Neural progenitor cell (in vitro differentiated cells): ENCODE measurements at places on chromosomes 5 and 9.

DNA sequence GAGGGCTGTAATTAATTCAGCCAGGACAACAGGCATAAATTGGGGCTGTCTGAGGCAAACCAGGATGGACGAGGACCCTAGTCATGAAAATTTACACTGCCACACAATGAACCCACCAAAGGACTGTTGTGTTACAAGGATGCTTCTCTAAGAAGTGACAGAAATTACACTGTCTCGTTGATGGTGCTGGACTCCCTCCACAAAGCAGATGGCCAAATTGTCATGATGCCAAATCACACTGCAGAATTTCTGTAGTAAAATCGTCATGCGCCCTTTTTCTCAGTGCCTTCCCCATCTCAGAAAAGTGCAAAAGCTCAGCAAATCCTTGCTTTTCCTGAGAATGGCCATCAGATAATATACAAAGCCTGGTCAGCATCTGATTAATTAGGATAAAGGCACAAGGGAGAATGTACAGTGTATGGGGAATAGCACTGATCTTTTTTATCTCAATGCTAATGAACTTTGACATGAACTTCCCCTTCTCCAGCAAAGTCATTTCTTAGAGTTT lies 545.8 kb downstream of the CSNK1G3 start:
- DNase-seq: no peak

DNA sequence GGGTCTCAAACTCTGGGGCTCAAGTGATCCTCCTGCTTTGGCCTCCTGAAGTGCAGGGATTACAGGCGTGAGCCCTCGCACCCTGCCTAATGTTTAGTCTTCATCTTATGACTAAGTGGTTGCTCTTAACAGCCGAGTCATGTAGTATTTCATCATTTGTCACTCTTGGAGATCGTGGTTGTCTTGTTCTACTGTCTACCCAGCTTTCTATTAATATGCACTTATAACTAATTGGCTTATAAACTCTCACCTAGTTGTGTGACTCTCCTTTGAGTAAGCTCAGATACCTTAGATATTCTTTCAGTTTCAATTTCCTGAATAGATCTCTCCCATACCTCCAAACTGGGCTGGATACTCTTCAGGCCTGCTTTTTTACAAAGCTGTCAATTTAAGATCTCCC lies 19.9 kb downstream of the SLC44A1 start:
- DNase-seq: no peak

DNA sequence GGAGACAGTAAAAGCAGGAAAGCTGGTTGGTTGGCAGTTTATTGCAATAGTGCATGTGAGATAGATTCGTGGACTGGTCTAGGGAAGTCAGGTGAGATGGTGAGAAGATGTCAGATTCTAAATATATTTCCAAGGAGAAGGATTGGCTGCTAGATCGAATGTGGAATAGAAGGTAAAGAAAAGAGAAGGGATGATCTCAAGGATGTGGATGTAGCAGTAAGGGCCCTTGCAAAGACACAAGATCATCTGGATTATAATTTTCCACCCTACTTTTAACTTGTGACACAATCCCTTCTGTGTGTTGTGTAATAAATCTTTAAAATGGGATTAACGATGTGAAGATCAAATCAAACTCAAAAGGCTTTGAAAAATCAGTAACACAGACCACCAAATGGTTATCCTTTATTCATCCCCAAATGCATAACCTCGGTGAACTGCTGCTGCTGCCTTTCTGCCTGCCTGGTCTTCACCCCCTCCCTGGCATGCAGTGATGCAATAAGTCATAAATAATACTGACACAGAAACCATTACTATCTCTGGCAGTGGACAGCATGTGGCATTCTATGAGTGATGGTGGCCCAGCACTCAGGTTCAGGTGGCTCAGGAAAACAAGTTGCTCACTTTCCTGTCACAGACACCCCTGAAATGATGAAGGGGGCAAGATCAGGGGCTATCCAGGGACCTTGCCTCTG lies 178.4 kb downstream of the FAM114A2 start:
- DNase-seq: no peak

DNA sequence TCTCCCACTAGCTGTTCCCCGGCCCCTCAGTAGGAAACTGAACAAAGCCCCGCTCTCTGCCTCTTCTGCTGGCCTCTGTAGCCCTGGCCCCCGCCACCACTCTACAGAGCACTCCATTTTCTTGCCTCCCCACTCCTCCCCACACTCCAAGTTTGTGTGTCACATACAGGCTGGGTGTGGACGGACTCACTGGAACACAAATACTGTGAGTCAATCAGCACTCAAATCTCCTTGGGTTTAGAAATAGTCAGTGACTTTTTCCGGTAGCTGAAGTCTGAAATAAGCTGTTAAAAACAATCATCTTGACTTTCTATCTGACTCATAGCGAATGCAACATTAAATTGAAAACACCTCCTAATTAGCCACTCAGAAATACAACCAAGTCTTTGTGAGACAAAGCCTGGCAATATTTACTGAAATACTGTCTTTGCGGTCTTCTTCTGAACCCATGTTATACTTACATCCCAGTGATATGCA lies 122.5 kb downstream of the LHFPL2 start:
- DNase-seq: no peak

DNA sequence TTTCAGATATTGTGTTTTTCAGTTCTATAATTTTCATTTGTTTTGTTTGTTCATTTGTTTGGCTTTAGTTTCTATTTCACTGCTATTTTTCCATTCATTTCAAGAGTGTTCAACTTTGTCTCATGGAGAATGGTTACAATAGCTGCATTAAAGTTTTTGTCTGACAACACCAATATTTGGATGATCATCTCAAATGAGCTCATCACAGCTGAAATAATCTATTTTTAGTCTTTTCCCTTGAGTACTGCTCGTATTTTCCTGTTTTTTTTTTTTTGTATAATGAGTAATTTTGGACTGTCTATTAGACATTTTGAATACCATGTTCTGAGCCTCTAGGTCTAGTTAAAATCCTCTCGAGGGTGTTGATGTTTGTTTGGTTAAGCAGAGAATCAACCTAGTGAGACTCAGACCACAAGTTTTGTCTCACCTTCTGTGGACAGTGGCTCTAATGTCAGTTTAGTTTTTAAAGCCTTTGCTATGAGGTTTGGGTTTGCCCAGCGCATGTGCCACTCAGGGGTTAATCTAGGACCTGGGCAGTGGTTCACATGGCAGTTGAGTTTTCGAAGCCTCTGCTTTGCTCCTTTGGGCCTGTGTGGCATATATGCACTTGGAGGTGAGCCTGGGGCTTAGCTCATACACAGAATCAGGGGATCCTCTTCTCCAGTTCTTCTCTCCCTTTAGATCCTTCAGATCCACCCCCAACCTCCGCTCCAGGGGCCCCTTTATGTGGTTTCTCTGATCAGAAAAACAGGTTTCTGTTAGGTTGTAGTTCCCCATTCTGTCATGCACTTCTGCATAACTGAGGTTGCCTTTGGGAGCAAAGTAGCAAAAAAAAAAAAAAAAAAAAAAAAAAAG lies 79.8 kb downstream of the ARSB start:
- no peak for DNase-seq

DNA sequence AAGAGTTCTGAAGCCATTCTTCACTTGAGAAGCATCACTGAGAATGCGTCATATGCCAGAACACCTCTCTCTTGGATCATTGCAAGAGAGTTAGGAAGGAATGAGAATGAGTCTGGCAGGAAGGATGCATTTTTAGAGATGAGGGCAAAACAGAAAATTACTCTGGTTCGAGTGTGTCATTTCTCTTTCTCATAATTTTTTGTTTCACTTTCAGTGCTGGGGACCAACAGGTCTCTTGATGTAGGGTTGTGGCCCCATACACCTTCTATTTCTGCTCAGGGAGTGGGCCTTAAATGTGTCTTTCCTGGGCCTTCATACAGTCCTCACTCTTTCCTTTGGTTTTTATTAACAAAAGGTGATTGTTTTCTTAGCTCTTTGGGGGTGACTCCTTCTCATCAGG lies 302.4 kb downstream of the NR3C1 start:
- no peak for DNase-seq

- no peak for DNase-seq
These were observed 336.8 kb upstream of the RFX3 start for GRCh38 chr9:3862561-3862960.

GRCh38 chr9:69919461-69920061 lies 98.9 kb downstream of the CFAP95 start:
- peak; percentile 78 for DNase-seq

DNA sequence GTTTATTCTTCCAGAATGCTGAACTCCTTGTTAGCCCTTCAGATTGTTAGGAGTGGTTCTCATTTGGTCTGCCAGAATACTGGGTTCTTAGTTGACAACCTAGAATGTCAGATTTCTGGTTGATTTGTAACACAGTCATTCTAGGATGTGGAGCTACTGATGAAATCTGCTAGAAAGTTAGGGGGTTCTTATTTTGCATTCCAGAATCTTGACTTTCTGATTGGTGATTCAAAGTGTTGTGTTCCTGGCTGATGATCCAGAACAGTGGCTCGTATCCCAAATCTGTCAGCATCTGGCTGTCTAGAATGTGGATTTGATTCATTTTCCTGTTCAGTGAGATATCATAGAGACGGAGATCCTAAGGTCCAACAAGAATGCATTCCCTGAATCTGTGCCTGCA lies 21.9 kb downstream of the PTGS1 start:
- DNase-seq: no peak

DNA sequence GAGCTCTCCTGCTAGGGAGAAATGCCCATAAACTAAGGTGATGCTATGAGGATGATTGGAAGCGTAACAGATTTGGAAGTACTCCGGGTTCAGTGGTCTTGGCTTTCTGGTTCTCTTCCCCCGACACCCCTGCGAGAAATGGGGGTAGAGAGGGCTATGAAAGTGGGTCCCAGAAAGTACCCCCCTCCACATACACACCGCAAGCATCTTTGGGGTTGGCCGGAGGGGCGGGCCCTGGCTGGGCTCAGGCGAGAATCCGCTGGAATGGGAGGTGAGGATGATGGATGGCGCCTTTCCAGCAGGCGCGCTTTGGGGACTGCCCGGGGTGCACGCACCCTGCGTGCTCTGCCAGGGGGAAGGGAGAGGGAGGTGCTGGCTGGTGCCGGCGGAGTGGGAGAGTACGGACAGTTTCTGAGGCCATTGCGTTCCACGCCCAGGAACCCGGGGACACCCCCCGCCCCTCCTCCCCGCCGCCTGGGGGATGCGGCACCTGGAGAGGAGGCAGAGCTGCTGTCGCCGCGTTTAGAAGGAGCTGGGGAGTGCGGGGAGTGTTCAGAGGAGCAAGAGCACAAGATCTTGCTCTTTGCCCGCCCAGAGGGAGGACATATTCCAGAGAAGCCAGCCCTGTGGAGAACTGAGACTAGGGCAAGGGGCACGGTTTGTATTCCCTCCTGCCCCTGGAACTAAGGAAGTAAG lies 1.9 kb downstream of the PCSK5 start:
- DNase-seq: peak; percentile 61

GRCh38 chr5:81058121-81058520 lies 98.0 kb downstream of the RASGRF2 start:
- DNase-seq: no peak

- DNase-seq: no peak
These were observed 36.4 kb upstream of the GDNF start for GRCh38 chr5:37876245-37876644.

- no peak for DNase-seq
These were observed 161.9 kb downstream of the ALDH1A1 start for GRCh38 chr9:72790989-72791388.

- peak; percentile 88 for DNase-seq
These were observed 232.1 kb downstream of the SH3GL2 start for GRCh38 chr9:17810728-17811571.

- no peak for DNase-seq
These were observed 8.2 kb upstream of the FST start for GRCh38 chr5:53472279-53472678.

DNA sequence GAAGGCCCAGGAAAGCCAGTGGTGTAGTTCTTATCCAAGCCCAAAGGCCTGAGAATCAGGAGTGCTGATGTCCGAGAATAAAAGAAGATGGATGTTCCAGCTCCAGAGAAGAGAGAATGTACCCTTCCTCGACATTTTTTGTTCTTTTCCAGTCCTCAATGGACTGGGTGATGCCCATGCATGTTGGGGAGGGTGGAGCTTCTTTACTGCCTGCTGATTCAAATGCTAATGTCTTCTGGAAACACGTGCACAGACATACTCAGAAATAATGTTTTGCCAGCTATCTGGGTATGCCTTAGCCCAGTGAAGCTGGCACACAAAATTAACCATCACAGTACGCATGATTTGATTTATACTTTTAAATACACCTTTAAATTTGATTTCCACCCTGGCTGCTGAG lies 61.5 kb upstream of the FOXE1 start:
- DNase-seq: no peak

- no peak for DNase-seq
These were observed 23.5 kb upstream of the SNX2 start for GRCh38 chr5:122751293-122751782.
